Breast epithelium (tissue), 4 donors: ENCODE measurements at places on chromosomes 2 and 18. TPM values are rescaled to one million over a fixed set of nuclear protein-coding genes. Genes with fewer than 3 reads are reported as not detected.

Gene CENPA
- total RNA-seq, result not detected

Gene RPL37A
- total RNA-seq, result 1,604 TPM

Gene DNER
- total RNA-seq, result 1.3 TPM

Gene PPP1R1C
- 0.59 TPM for total RNA-seq

Gene MDH1B
- 0.64 TPM for total RNA-seq

- no peak for DNase-seq
Observed at GRCh38 chr2:201500534-201500933, 49.0 kb downstream of the STRADB start.

DNA sequence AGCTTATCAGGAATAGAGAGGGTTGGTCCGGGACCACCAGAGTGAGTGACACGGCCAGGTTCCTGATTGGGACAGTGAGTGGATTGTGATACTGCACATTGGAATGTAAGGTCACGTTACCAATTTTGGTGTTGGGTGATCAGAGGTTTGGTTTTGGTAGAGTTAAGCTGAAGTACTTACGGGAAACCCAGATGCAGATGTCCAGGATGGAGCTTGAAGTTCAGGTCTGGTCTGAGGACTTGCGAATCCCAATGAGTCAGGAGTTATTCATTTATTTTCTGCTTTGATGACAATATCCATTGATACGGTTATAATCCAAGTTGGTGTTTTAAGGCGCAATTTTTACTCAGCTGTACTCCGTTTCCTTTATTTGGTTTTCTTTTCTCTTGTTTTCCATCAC lies 273.6 kb downstream of the ALPK2 start:
- no peak for DNase-seq

- no peak for DNase-seq
Observed at GRCh38 chr2:239429473-239430350, 28.9 kb upstream of the HDAC4 start.

GRCh38 chr18:56283316-56283715 lies 355.1 kb downstream of the TXNL1 start:
- no peak for DNase-seq

DNA sequence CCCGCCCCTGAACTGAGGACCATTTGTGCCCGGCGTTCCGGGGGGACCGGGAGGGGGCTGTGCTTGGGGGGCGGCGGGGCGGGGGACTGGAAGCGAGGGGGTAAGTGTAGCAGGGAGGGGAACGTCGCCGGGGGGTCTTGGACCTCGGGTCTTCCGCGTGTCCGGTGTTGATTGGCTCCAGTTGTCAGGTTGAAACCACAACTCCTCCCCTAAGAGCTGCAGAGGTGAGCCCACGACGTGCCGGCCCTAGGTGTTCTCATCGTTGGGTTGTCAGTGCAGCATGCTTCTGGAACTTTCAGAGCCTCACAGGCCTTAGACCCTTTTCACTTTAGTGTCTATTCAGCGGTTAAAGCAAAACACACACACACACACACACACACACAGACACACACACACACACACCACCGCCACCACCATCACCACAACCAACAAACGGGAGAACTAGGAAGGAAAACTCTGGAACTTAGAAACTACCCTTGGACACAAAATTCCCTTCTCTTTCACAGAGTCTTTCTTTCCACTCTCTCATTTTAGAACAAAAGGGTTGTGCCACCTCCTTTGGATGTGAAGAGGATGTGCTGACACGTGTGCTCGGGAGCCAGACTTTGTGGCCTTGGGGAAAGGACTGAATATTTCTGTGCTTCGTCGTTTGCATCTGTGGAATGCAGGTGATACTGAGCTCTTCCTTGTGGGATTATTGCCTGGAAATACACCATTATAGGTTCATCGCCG lies 6.7 kb upstream of the DLX2 start:
- DNase-seq, result no peak

GRCh38 chr2:195659982-195660890 lies 3.2 kb downstream of the SLC39A10 start:
- DNase-seq, result peak; percentile 55

- no peak for DNase-seq
Observed at GRCh38 chr18:61334951-61335683, 1.9 kb downstream of the CDH20 start.

DNA sequence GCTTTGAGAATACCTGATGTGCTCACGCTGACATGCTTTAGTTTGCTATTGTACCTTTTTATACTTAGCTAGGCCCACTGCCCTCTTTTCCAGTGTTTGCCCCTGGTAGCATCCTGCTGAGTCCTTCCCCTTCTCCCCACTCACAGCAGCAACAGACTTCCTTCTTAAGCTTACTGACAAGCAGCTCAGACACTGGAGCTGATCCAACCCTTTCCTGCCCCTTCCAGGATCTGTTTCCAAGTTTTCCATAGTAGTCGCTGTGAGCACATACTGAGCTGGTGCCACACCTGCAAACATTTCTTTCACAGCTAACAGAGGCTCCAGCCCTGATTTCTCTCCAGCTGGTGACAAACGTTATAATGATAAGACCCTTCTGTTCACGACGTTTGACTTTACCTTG lies 991.4 kb upstream of the CELF4 start:
- DNase-seq, result no peak

DNA sequence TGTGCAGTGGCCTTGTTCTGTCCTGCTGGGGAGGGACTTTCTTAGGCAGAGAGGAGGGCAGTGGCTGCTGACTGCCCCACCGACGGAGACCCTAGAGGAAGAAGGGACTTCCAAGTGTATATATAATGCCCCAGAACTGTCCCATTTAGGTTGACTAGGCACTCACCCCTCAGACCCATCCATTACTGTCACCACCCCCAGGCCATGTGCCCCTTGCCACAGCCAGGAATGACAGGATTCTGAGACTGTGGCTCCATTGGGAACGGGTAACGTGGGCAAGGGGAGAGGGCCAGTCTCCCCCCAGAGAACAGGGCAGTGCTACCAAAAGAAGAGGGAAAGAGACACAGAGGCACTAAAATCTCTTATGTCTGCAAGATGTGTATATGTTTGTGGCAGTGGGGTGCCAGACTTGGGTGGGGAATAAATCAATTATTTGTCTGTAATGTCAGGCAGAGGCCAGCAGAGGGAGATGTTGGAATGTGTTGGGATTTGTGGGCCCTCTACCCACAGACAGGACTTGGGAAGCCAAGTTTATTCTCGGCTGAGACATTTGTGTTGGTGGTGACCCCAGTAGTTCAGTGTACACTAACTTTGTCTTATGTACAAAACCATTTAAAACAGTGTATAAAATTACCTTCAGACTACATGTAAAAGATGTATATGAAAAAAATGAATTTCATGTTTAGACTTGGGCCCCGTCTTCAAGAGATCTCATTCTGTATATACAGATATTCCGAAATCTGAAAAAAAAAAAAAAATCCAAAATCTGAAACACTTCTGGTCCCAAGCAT lies 24.0 kb upstream of the TMEM37 start:
- DNase-seq, result no peak

GRCh38 chr18:32777049-32777448 lies 4.2 kb upstream of the KLHL14 start:
- no peak for DNase-seq

GRCh38 chr2:187424146-187424545 lies 23.9 kb downstream of the CALCRL start:
- no peak for DNase-seq

DNA sequence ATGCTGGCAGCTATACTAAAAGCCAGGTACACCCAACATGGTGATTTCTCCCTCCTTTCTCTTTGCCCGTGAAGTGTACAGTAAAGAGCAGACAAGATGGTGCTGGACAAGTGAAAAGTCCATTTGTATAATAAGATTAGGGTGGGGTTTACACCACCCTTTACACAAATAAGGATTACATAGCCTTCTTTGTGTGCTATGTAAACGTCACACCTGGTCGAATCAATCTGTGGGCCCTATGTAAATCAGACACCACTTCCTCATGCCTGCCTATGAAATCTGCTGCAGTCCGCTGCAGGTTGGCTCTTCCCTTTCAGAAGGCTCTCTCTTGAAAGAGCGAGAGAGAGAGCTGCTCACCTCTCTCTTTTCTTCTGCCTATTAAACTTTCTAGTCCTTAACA lies 1054.3 kb upstream of the SLC39A10 start:
- DNase-seq, result no peak

GRCh38 chr2:128217671-128218070 lies 101.0 kb downstream of the HS6ST1 start:
- no peak for DNase-seq

GRCh38 chr2:160278879-160279177 lies 78.8 kb upstream of the ITGB6 start:
- DNase-seq, result no peak

DNA sequence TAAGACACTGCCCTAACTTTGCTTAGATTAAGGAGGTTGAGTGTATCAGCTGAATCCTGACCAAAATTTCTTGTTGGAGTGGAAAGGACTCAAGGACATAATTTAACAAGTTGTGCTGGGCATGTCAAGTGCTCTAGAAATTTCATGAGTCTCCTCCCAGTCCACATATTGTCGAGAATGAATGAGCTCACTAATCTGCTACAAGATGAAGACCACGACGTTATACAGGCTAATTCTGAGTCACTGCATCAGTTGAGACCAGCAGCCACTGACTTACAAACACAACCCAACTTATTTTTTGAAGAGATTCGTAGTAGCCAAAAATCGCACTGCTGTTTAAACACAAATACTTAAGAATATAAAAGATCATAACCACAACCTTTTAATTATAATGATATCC lies 28.7 kb upstream of the SLC8A1 start:
- DNase-seq, result no peak

DNA sequence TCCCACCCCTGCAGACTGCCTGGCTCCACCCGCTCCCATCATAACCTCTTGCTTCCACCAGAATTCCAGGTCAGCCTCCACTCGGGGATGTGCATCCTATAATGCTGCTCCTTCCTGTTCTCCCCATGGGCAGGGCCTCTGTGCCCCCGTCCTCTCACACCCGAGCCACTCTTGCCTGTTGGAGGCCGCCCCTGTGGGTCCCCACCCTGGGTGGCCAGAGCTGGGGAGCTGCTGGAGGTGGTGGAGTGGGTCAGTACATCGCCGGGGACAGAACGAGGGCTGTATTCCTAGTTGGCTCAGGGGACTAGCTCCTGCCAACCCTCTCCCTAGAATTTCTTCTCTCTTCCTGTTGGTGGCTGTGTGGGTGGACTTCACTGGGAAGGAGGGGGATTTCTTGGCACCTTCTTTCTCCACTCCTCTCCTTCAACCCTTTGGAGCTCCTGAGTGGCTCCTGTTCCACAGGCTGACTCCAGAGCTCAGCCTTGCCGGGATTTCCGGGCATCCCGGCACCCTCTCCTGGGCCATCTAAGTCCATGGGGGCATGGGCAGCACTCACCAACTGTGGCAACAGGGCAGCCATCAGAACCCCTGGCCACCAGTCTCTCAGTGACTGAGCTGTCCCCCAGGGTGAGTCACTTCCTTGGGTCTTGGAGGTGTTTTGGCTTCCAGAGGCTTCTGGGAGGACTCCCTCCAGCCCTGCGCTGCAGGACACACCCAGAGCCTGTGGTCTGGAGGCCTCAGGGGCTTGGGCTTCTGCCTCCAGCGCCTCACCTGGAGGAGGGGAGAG lies 88.2 kb upstream of the MCFD2 start:
- DNase-seq, result no peak

DNA sequence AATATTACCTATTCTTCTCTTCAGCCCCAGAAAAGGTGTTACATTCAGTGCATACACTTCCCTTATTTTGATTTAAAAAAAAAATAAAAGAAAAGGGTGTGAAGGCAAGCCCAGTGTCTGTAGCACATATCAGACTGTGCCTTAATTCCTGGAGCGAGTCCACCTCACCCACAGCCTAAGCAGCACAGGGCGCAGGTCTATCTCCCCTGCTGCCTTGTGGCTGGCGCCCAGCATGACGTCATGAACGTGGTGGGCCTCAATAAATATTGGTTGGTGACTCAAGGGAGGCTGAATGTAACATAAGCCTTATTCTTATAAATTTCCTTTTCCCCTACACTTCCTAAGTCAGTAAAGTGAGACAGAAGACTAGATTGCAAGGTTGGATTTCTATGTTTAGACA lies 26.4 kb downstream of the ST3GAL5 start:
- DNase-seq, result no peak

DNA sequence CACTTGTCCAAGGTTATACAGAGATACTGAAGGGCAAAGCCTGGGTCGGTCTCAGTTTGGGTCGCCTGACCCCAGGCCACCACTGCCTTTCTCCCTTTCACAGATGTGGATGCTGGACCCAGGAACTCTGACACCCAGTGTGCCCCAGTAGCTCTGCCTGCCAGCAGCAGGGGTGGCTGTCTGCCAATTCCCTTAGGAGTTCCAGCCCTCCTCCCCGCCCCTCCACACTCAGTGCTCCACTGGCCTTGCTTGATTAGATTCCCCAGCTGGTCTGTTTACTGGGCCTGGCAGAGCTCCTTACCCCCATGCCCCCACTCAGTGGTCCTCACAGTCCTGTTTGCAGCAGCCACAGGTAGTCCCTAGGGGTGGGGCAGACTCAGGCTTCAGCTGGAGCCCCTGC lies 75.5 kb downstream of the NPAS2 start:
- no peak for DNase-seq

DNA sequence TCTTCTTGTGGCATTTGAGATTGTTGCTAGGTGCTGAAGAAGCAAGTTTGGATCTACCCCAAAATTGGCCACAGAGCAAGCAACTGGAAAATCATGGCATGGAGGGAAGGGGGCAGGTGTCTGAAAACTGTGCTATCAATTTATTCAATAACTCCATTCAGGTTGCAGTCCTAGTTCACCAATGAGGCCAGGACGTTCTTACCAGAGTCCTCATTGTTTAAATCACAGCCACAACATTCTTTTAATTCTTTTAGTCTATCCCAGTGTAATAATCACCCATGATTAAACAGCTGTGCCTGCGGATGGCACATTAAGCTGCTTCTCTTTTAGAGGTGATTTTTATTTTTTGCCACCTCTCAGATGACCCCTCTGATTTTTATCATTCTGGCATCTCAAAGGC lies 103.5 kb downstream of the ANKRD44 start:
- no peak for DNase-seq

- DNase-seq, result no peak
Observed at GRCh38 chr2:159211447-159212396, 74.8 kb downstream of the WDSUB1 start.

DNA sequence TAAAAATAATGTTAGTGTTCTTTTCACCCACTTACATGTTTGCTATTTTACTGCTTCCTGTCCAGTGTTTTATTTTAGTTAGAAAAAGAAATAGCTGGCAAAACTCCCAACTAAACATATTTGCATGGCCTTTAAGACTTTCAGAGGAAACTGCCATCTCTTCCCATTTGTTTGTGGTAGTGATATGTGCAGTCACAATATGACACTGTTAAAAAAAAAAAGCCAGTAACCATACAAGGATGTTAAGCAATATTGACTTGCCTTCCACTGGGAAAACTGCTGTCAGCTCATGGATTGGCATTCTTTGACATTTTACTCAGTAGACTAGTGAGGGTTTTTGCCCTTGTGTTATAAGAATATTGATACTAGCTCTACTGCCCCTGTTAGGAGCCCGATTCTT lies 29.1 kb downstream of the XIRP2 start:
- DNase-seq, result no peak
